ENCODE measurements at places on chromosomes 1 and 21. TPM values are rescaled to one million over a fixed set of nuclear protein-coding genes. Genes with fewer than 3 reads are reported as not detected.

- peak; percentile 64 for DNase-seq
Observed at GRCh38 chr21:31253684-31254083, 90.4 kb downstream of the TIAM1 start.

- DNase-seq, result no peak
Observed at GRCh38 chr1:172276120-172276818, 144.2 kb upstream of the C1orf105 start.

GRCh38 chr21:42258885-42259407 lies 40.0 kb downstream of the ABCG1 start:
- DNase-seq, result no peak

DNA sequence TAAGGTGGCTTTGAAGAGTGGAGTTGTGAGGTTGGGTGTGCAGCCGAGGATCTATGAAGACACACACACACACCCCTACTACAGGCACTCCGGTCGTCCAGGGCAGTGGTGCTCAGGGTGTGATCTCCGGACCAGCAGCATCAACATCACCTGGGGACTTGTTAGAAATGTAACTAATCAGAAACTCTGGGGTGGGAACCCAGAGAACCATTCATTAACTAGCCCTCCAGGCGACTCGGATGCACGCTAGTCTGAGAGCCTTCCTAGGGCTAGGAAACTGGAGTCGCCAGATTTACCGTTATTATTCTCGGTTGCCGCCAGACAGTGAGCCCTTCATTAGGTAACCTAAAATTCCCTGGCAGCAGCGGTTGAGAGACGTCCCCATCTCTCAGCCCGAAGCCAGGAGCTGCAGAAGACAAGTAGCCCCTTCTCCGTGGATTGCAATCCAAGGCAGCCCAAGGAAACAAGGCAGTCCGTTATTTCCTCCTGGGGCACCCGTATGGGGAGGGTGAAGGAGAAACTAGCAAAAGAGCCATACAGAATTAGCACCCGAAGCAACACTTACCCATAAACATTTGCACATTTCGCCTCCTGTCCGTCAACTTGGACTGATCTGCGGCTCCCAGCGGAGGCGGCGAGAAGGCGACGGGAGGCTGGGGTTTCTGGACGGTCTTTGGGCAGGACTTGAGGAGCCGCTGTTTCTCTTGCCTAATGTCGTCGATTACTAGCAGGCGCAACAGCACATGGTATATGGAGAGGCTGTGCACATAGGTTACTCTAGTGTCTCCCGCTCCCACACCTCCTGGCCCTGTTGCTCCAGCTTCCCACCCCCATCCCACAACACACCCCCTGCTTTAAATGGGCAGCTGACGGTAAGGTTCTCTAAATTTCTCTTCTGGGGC lies 2.9 kb upstream of the CCN1 start:
- DNase-seq, result no peak

GRCh38 chr1:231107600-231108326 lies 54.1 kb upstream of the TRIM67 start:
- DNase-seq, result no peak

DNA sequence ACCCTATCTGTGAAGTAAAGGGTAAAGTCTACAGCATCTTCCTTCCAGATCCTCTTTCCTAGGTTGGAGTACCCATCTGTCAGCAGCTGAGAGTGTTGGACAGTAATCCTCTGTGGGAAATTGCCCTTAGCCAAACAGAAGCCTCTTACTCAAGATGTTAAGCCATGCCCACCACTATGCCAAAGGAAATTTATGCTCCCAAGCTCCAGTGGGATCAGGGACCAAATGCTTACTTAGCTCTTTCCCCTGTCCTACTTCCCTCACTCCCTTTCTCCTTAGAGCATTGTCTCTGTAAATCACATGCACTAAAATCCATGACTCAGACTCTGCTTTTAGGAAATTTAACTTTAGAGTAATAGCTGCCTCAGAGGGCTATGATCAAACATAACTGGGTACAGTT lies 254.0 kb downstream of the BRINP2 start:
- DNase-seq, result no peak

DNA sequence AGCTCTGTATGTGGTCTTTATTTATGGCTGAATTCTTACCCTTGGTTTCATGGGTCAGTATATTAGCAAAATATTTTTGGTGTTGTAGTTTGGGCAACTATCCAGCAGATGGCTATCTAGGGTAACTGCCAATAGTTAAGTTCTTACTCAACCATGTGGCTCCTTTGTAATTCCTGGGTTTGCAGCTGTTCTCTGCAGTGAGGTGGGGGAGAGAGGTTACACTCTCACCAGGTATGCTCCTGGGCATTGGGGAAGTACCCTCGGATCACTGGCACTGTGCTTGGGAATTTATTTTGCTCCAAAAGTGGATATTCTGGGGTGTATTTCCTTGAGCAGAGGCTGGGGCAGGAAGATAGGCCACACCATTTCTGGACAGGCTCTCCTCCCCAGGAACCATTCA lies 436.7 kb upstream of the TMPRSS15 start:
- no peak for DNase-seq

DNA sequence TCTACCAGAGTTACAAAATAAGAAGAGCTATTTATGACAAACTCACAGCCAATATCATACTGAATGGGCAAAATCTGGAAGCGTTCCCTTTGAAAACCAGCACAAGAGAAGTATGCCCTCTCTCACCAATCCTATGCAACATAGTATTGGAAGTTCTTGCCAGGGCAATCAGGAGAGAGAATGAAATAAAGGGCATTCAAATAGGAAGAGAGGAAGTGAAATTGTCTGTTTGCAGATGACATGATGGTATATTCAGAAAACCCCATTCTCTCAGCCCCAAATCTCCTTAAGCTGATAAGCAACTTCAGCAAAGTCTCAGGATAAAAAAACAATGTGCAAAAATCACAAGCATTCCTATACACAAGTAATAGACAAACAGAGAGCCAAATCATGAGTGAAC lies 1169.5 kb downstream of the AMY1C start:
- no peak for DNase-seq

Gene CYP4A11
- 0.36 TPM for total RNA-seq

Gene SPRR3
- not detected for total RNA-seq

Gene IFNLR1
- 0.54 TPM for total RNA-seq

Data from cerebellum (tissue), 4 donors.